ENCODE measurements at places on chromosomes 2 and 18.

DNA sequence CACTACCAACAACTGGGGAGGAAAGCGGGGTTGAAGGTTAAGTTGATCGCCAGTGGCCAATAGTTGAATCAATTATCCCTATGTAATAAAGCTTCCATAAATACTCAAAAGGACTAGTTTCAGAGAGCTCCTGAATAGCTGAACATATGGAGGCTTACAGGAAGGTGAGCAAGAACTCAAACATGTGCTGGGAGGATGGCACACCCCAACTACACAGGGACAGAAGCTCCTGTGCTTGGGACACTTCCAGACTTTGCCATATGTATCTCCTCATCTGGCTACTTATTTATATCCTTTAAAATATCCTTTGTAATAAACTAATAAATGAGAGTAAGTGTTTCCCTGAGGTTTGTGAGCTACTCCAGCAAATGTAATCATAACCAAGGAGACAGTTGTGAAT lies 115.7 kb downstream of the HNMT start:
- no peak for DNase-seq

- no peak for DNase-seq
These were observed 190.6 kb downstream of the TDRD15 start for GRCh38 chr2:21314322-21314835.

GRCh38 chr2:82968358-82968757 lies 1490.7 kb downstream of the SUCLG1 start:
- DNase-seq: no peak

- no peak for DNase-seq
These were observed 15.8 kb downstream of the M1AP start for GRCh38 chr2:74632209-74632938.

GRCh38 chr18:44715842-44716241 lies 35.2 kb downstream of the SETBP1 start:
- no peak for DNase-seq

- DNase-seq: no peak
These were observed 21.5 kb upstream of the KCNK3 start for GRCh38 chr2:26670931-26671460.

- DNase-seq: no peak
These were observed 257.3 kb upstream of the CXCR4 start for GRCh38 chr2:136375017-136375901.

- DNase-seq: no peak
These were observed 451.0 kb downstream of the SLC4A3 start for GRCh38 chr2:220078439-220078838.

- DNase-seq: no peak
These were observed 46.2 kb downstream of the BCL2 start for GRCh38 chr18:63273222-63273927.

GRCh38 chr2:203195331-203196036 lies 43.3 kb upstream of the CYP20A1 start:
- DNase-seq: no peak

DNA sequence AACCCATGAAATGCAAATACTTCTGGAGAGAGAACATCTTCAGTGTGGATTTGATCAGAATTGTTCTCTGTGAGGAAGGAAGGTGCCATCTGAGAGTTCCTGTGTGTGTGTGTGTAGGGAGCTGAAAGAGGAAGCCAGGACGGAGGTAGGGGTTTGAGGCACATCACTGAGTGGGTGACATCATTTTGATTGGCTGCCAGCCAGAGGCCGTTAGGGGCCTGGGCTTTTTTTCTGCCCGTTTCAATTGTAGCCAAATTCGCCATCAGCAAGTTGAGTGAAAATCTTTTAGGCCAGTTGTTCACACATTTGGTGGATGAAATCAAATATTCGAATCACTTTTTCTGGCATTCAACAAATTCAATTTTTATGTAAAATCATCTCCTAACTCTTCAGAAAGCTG lies 48.9 kb downstream of the TSN start:
- DNase-seq: no peak

GRCh38 chr2:26957534-26957933 lies 12.9 kb upstream of the MAPRE3 start:
- no peak for DNase-seq

DNA sequence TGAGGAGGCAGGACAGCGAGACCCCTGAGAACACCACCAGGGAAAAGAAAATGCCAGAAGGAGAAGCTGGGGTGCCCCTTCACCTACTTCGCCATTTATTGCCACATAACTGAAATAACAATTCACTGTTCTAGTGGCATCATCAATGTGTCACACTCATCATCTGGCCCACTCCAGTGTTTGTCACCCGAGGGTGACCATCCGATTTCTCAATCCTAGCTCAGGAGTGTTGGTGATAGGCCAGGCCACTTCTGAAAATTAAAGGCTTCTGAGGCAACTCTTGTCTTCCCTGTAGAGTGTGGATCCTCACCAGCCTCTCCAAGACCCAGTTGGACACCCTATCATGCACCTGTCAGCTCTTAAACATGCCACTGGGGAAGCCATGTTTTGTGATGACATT lies 62.9 kb upstream of the BZW1 start:
- DNase-seq: no peak
